Progenitor cell of endocrine pancreas (in vitro differentiated cells): ENCODE measurements at places on chromosomes 16 and 17. TPM values are rescaled to one million over a fixed set of nuclear protein-coding genes. Genes with fewer than 3 reads are reported as not detected.

The EFCAB5 gene
- 0.44 TPM in 1 of 2 replicates, not detected in the other for total RNA-seq

The CNGB1 gene
- total RNA-seq = not detected in 2 replicates

The CYLD gene
- total RNA-seq = 18.7 and 21.9 TPM in 2 replicates

The ZNF423 gene
- total RNA-seq = 47.7 and 49.8 TPM in 2 replicates

- H3K4me1 ChIP-seq = peaks cover 14% of the 10 kb centered on the region
- H3K36me3 ChIP-seq = peaks cover 8% of the 10 kb centered on the region
Observed at GRCh38 chr16:89720813-89721545, at the start of the genes VPS9D1 and ZNF276. Gene VPS9D1 (minus strand): TSS chr16:89720898. CDS start chr16:89720861, 37 bp downstream. Gene ZNF276 (plus strand): TSS chr16:89721537. CDS start chr16:89721641, 104 bp downstream.

DNA sequence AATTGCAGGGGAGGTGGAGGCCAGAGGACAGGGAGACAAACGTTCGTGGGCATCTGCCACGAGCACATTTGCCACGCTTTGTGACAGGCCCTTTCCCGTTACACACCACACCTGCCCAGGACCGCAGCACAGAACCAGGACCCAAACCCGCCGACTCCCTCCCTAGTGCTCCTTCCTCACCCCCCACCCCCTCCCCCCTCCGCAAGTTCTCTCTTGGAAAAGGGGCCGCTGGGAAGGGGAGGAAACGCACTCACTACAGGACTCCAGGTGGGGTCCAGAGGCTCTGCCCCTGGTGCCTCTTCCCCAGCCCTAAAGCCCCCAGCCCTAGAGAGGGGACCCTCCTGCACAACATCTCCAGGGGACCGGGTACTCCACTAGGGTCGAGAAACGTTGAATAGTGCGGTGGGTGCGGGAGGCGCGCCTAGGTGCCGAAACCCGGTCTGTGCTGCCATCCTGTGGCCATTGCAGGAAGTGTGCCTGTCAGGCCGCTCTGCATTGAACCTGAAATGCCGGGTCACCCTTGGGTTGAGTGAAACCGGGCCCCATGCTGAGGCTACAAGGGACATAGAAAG, 21.9 kb upstream of the EIF1 start:
- peak overlapping the region; percentile 67 for H3K4me3 ChIP-seq
- no peaks in the 10 kb centered on the region for H3K36me3 ChIP-seq

DNA sequence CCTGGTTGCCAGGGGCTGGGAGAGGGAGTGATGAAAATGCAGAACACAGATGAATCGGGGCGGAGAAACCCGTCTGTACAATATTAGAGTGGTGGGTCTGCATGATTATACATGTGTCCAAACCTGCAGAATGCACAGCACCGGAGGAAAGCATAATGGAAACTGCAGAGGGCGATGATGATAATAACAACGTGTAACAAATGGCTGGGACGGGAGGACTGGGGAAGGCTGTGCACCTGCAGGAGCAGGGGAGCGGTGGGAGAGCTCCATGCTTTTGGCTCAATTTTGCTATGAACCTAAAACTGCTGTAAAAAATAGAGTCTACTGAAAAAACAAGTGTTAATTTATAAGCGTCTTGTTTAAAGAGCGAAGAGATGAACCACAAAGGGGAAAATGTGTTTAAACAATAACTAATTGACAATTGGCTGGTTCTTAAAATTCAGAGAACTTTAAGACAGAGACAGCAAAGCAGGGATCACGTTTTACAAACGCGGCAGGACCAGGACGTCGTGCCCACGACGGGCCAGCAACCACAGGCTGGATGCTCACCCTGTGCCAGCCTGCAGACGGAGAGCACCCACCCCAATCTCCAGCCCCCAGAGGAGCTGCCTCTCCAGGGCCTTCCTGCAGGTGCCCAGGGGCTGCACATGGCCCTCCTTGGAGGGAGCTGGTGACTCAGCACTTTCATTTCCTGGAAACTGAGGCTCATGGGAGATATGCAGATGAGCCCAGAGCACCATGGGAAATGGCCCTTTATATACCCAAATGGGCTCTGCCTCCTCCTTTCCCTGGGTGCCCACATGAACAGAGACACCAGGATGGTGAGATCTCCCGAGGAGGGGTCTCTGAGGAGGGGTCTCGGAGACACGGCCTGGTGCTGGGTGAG, at the start of gene TEX19:
Gene TEX19 (plus strand): TSS at position 783 of the 886 bp plus-strand sequence. CDS start 2,904 bp downstream, outside the sequence.
- H3K27ac ChIP-seq = no peak within 1 kb of the TSS
- no peaks in the 10 kb centered on the region for H3K36me3 ChIP-seq
- DNase-seq = no peak
- H3K4me3 ChIP-seq = no peak within 1 kb of the TSS

- peaks cover 15% of the 10 kb centered on the region for H3K27me3 ChIP-seq
- no peak for DNase-seq
- H3K4me1 ChIP-seq = no peaks in the 10 kb centered on the region
- H3K4me3 ChIP-seq = no peak overlapping the region
- no peak overlapping the region for H3K27ac ChIP-seq
Observed at GRCh38 chr16:28280881-28281836, 11.2 kb upstream of the SBK1 start.

DNA sequence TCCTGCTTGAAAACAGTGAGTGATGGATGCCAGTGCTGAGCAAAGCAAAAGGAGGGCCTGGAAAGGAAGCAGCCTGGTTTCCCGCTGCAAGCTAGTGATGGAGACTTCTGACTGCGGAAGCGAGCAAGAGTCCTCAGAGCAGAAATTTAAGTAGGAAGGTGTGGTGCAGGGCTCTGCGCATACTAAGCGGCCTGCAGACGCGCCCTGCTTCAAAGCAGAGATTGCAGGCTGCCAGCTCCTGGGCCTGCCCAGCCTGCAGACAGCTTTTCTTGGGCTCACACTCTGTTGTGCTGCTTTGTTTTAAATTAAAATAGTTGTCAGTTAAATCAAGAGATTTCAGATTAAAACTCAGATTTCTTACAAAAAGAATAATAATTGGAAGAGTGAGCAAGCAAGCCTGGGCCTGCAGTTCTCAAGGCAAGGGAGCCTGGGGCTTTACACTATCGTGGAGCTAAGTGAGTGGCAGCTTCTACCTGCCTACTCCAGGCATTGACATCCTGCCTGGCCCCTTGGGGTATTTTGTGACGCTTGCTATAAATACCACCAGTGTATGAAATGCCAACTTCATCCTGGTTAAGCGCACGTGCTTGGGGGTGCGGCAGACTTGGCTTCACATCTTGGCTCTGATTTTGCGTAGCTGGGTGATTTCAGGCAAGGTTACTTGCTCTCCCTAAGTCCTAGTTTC, 237.3 kb downstream of the XYLT1 start:
- H3K27me3 ChIP-seq = no peaks in the 10 kb centered on the region
- no peak overlapping the region for H3K27ac ChIP-seq
- no peak for DNase-seq
- H3K4me1 ChIP-seq = no peaks in the 10 kb centered on the region
- no peaks in the 10 kb centered on the region for H3K36me3 ChIP-seq

DNA sequence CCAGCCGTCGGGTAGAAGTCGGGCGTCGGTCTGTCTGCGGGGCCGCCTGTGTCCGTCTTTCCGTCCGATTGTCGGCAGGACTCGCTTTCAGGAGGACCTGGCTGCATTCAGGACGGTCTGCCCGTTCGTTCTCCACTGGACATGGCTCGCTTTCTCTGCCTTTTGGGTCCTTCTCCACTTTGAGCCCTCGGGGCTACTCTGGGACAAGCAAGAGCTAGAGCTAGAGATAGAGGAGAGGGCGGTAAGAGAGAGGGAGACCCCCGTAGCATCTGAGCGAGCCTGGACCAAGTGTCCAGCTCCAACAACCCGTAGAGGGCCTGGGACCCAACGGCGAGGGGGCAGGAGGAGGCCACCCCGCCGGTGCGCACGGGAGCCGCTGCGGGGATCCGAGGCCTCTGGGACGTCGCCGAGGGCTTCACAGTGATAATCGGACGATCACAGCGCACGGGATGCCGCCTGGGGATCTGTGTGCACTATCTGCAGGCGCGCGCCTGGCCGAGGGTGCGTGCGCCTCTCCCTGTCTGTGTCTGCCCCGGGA, 4.5 kb downstream of the TBX4 start:
- H3K27ac ChIP-seq = no peak overlapping the region
- no peak overlapping the region for H3K4me3 ChIP-seq
- peaks cover 30% of the 10 kb centered on the region for H3K4me1 ChIP-seq
- DNase-seq = no peak

DNA sequence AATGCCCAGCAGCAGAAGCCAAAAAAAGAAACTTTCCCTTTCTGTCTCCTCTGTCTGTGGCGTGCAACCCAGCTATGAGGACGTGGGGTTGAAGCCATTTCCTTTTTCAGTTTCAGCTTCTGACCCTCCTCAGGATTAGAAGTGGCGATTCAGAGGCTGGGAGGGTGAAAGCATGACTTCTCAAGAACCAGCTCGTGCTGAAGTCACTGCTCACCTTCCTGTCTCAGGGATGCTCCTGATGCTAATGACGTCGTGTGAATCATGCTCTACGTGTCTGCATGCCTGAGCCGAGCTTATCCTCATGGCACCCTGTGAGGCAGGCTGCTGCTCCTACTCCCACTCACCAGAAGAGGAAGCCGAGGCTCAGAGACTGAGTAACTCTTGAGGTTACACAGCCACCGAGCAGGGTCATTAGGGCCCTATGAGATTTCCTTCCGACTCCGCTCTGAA, 5.7 kb upstream of the LPO start:
- H3K27ac ChIP-seq = no peak overlapping the region
- peaks cover 71% of the 10 kb centered on the region for H3K27me3 ChIP-seq
- H3K4me1 ChIP-seq = no peaks in the 10 kb centered on the region

DNA sequence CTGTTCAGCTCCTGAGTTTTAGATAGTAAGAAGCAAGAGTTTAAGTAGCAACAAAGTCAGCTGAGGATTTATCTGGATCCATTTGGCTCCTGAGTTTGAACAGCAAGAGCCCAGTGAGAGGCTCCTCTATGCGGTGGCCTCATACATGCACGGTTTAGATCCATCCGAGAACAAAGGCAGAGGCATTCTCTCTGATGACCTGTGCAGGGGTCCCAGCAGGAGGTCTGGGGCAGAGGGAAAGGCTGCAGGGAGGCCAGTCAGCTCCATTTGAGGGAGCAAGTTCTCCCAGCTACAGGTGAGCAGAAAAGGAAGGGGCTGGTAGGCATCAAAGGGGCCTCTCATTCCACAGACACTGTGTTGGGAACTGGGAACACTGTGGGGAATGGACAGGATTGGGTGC, 16.5 kb downstream of the PITPNM3 start:
- H3K4me3 ChIP-seq = no peak overlapping the region
- no peak overlapping the region for H3K27ac ChIP-seq
- no peaks in the 10 kb centered on the region for H3K4me1 ChIP-seq

DNA sequence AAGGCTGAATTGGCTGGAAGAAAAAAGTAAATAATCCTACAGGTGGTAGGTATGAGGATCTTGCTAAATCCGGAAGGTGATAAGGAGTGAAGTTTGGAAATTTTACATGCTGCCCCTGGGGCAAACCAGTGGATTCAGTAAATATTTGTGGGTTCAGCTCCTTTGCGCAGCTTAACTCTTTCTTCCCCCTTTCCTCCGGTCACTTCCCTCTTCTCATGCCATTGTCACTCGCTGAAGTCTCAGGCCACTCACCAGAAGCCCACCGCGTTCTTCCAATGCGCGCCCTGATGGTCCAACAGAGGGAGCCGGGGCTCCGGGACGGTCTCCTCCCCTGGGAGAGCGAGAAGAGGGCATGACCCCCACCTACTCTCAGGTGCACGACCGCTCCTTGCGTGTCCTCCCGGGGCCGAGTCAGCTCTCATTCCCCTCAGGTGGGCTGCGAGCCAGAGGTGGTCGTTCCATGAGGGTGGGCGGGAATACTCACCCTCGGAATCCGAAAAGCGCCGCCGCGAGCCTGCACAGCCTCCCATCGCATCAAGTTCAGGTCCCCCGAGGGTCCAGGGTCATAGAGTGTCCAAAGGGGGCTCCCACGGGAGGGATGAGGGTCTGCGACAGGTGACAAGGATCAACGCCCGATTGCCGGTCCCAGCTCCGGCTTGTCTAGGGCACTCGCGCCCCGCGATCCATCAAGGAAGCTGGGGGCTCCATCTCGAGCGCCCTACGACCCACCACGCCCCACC, 474 bp downstream of the CLN3 start:
- peaks cover 13% of the 10 kb centered on the region for H3K27me3 ChIP-seq
- peak overlapping the region; percentile 100 for H3K27ac ChIP-seq
- peaks cover 7% of the 10 kb centered on the region for H3K36me3 ChIP-seq
- peak overlapping the region; percentile 98 for H3K4me3 ChIP-seq

- H3K4me1 ChIP-seq = peaks cover 3% of the 10 kb centered on the region
- no peak overlapping the region for H3K4me3 ChIP-seq
- no peak for DNase-seq
- no peaks in the 10 kb centered on the region for H3K27me3 ChIP-seq
- H3K36me3 ChIP-seq = no peaks in the 10 kb centered on the region
Observed at GRCh38 chr17:69819316-69820087, 255.5 kb upstream of the KCNJ16 start.

DNA sequence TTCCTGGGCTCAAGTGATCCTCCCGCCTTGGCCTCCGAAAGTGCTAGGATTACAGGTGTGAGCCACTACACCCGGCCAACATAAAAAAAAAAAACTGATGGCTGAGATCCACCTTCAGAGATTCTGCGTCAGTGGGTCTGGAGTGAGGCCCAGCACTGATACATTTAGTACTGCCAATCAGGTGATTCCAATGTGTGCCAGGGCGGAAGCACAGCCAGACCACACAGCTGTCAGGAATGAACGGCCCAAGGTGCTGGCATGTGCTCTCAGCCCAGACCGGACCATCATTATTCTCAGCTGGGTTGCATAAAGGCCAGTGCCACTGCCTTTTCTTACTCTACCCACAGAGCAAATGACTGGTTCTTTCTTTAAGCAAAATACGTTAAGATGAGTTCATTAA, 1.2 kb upstream of the BCO1 start:
- H3K36me3 ChIP-seq = no peaks in the 10 kb centered on the region
- peaks cover 16% of the 10 kb centered on the region for H3K4me1 ChIP-seq
- no peak overlapping the region for H3K27ac ChIP-seq
